Stimulated activated CD4-positive, alpha-beta T cell treated with anti-CD3 and anti-CD28 coated beads, Interleukin-4, amount 100 ng/mL, for 4 hours (primary cell): ENCODE measurements at places on chromosomes 16 and 17.

GRCh38 chr17:60678118-60678444 is 430 bp downstream of the BCAS3 start:
- DNase-seq = no peak

- DNase-seq = no peak
Observed at GRCh38 chr17:72193391-72194106, 72.7 kb downstream of the SOX9 start.

- DNase-seq = no peak
Observed at GRCh38 chr17:40542558-40543411, 22.5 kb downstream of the CCR7 start.

- no peak for DNase-seq
Observed at GRCh38 chr16:177394-177822, 928 bp downstream of the HBA1 start.
